Stimulated activated memory B cell treated with anti-CD40 and anti-IgM and Interleukin-4, amounts not matched to agents 10 μg/mL and 1 μg/mL and 100 μg/mL, for 72 hours (primary cell): ENCODE measurements at places on chromosomes 16 and 17.

GRCh38 chr17:74633326-74633725 lies 9.8 kb upstream of the CD300E start:
- no peak for ATAC-seq

- ATAC-seq: no peak
Observed at GRCh38 chr17:47712330-47713023, 18.5 kb downstream of the TBKBP1 start.

DNA sequence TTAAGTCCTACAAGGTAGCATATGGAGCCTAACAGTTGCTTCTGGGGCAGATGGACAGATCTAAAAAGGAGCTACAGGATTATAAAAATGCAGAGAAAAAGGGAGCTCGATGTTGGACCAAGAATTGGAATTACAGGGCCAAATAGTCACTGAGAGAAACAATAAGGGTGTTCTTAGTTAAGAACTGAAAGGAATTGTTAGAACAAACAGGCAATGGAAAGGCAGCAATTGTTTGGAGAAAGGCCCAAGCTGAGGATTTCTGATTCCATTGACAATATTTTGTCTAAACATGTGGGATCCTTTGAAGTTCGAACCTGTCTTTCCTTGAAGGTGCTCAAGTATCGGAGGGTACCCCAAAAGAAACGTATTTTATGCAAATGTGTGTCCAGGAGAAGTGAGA lies 513.6 kb upstream of the CDH8 start:
- ATAC-seq: no peak

- no peak for ATAC-seq
Observed at GRCh38 chr16:8686879-8687278, 12.5 kb downstream of the ABAT start.

GRCh38 chr17:2241823-2242222 lies 61.8 kb downstream of the SMG6 start:
- no peak for ATAC-seq

DNA sequence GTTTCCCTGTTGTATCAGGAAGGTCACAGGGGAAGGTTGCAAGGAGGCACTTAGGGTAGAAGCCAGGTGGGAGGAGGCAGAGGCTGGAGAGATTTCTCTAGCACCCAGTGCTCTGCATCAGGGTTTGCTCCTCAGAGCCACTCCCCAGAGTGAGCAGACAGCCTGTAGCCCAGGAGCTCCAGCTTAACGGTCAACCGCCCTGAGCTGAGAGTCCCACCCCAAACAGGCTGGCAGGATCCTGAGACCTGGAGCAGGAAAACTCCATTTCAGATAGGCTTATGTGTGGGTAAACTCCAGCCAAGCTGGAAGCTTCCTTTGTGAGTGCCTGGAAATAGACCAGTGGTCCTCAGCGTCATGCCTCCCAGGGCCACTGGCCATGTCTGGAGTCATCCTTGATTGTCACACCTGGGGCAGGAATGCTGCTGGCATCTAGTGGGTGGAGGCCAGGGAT lies 37.9 kb downstream of the MPRIP start:
- ATAC-seq: no peak

DNA sequence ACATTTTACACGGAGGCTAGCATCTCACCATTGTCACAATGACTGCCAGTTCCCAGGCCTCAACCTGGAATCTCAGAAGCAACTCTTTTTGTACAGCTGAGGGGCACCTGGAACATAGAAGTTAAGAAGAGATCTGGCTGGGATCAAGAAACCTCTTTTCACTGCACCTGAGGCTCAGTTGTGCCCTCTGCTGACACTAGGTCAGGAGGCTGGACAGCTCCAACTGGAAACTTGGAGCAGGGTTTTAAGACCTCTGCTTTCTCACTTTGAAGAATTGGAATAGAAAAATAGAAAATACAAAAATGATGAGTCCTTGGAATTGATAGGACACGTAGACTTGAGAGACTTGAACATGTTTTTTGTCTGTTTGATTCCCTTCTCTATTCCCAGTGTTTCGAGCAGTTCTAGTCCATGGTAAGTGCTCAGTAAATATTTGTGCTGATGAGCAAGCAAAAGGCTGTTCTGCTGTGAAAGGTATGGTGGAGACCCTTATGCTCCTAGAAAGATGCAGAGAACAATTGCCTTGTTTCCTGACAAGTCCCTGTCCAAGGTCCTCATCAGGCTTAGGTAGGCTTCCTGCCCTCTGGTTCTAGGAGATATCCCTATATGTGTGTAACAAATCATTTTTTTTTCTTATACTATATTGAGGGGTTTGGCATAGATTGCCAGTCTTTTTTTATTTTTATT lies 13.6 kb upstream of the PPM1D start:
- no peak for ATAC-seq

- no peak for ATAC-seq
Observed at GRCh38 chr17:48541577-48542113, 3.3 kb downstream of the HOXB2 start.

DNA sequence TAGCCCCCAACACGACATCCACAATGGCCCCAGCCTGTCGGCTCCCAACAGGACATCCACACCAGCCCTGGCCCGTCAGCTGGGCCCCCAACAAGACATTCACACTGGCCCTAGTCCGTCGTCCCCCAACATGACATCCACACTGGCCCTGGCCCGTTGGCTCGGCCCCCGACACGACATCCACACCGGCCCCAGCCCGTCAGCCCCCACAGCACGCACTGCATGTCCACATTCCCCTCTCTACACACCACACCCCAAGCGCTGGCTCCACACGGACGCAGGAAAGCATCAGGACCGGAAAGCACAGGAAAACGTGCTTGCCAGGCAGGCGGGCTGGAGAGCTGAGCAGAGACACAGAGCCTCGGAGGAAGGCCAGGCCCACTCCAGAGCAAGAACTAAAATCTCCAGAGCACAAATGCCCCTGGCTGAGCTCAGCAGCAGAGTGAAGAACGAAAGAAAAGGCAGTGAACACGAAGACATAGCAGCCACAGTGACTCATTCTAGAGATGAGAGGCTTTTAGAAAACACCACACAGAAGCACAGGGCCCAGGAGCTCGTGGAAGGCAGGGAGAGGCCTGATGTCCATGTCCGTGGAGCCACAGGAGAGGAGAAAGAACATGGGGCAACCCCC lies 50.6 kb downstream of the LMF1 start:
- ATAC-seq: no peak

- ATAC-seq: no peak
Observed at GRCh38 chr17:50211249-50212120, 10.1 kb upstream of the COL1A1 start.

- ATAC-seq: no peak
Observed at GRCh38 chr17:39450051-39450450, 1.0 kb downstream of the MED1 start.

GRCh38 chr16:57373117-57373947 lies 1.0 kb downstream of the CX3CL1 start:
- ATAC-seq: no peak

GRCh38 chr17:35146214-35146833 lies 1.3 kb upstream of the UNC45B start:
- ATAC-seq: no peak

- ATAC-seq: no peak
Observed at GRCh38 chr17:70208825-70209555, 39.7 kb downstream of the KCNJ2 start.

GRCh38 chr17:61325382-61326073 lies 74.1 kb upstream of the TBX2 start:
- no peak for ATAC-seq

DNA sequence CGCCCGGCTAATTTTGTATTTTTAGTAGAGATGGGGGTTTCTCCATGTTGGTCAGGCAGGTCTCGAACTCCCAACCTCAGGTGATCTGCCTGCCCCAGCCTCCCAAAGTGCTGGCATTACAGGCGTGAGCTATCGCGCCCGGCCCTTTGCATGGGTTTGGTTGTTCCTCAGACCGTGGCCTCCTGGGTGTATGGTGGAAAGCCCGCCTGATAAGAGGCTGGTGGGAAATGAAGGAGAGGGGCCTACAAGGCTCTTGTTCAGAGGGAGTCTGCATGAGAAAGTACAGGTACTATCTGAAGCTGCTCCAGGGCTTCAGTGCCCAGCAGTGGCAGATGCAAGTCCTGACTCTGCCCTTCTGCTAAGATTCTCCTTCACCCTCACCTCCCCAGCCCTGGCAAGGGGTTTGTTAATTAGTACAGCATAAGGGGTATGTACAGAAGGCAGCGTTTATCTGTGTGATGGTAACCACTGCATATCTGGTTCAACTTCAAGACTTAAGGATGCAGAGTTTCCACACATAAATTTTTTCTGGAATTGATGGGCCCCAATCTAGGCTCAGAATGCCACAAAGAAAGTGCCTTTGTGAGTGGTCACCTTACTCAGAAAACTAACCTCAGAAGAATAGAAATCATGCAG lies 24.2 kb downstream of the GRB7 start:
- ATAC-seq: no peak

- ATAC-seq: no peak
Observed at GRCh38 chr16:78998879-78999278, 601.7 kb downstream of the MAF start.

DNA sequence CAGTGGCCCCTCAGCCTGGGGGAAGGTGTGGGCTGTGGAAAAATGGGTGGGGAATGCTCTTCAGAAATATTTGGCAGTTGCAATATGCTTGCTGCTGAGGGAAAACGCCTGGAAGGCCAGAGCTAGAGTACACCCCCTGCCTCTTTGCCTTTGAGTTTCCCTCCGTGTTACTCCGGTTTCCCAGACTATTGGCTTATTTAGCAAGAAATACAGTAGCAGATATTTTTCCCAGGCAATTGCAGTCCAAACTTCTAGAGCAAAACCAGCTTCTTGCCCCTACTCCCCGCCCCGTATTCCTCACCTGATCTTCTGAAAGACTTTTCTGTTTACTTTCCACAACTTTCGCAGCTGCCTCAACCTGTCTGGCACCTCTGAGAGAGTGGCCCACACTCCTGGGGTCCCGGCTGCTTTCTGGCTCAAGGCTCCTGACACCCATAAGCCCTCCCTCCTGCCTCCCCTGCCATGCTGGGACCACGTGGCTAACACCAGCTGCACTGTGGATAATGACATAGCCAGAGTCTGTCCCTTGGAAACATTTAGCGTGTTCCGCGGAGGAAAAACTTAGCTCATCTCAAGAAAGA lies 45.8 kb upstream of the HELZ start:
- no peak for ATAC-seq

GRCh38 chr16:27108826-27109665 lies 42.3 kb downstream of the C16orf82 start:
- ATAC-seq: no peak

- peak; percentile 41 for ATAC-seq
Observed at GRCh38 chr17:11644265-11645212, 46.3 kb downstream of the DNAH9 start.
